ENCODE measurements at places on chromosomes 2 and 18.

DNA sequence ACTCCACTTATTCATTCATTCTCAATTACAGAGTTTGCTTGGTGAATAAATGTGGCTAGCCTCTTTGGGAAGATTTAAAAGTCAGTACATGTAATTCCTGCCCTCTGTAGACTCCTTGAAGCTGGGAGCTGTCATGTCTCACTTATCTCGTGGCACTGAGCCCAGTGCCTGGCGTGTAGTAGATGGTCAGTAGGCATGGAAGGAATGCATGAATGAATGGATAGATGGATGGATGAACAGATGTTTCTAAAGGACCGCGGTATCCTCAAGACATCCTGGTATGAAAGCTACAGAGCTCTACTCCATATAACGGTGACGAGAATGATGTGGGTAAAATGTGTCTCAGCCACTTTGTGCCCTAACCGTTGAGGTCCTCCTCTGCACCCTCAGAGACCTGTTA lies 83.0 kb downstream of the MARCO start:
- DNase-seq, result no peak

GRCh38 chr18:36376361-36376760 lies 78.8 kb downstream of the FHOD3 start:
- no peak for DNase-seq

DNA sequence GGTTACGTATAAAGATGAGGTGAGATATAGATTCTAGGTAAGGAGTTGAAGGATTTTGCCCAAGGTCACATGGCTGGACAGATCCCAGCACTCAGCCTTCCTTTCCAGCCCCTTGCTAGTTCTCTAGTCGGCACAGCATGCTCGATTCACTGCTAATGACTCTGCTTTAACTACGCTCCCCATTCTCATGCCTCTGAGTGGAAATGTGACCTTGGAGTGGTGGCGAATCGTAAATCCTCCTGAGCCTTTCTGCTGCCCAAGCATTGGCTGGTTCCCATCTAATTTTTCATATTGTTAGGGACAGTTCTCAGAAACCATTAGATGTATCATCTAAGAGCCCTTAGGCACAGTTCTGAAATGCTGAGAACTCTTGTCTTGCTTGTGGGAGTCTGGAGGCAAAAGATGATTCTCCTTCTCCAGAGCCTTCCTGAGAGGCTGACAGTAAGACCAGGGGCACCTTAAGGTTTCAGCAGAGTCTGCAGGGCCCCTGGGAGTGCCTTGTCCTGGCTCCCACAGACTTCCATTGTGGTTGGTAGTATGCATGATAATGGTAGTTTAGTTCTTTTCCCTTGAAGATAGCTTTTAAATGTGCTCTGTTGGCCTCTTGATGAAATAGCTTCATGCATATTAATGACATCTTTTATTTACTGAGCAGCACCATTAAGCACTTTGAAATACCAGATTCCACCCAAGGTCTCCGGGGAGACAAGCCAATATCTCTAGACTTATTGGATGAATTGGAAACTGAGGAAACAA lies 377.8 kb upstream of the SLC14A2 start:
- no peak for DNase-seq

GRCh38 chr2:219220652-219221402 lies 2.1 kb upstream of the ABCB6 start:
- no peak for DNase-seq

- DNase-seq, result no peak
Measured at GRCh38 chr2:24836706-24837105, 43.5 kb downstream of the CENPO start.

DNA sequence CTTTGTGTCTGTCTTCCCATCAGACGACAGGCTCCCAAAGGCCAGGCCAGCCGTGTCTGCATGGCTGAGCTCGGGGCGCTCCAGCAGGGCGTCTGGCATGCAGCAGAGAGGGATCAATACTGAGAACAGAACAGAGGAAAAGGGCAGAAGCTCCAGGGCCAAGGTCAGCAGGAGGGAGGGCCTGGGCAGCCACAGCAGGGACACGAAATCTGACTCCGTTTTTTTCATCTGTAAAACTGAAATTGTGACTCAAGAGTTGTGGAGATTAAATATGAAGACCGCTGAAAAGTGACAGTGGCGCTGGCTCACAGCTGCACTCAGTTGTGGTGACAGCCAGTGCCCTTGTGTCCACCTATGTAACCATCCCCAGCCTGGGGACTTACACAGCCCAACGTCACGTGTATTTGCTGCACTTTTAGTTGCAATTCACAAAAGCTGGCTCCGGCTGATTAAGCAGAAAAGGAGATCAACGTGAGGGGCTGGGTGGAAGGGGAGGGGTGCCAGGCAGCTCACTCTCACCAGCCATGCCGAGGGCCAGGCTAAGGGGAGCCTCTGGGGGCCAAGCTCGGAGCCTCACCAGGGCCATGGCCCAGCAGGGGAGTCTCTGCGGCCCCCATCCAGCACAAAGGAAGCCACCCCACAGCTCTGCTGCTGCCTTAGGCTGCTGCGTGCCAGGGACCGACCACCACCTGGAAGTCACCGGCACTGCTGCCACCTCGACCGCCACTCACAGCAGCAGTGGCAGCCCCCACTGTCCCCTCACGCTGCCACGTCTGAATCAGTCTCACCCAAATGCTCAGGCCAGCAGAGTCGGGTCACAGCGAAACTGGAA lies 74.7 kb downstream of the EIPR1 start:
- no peak for DNase-seq

DNA sequence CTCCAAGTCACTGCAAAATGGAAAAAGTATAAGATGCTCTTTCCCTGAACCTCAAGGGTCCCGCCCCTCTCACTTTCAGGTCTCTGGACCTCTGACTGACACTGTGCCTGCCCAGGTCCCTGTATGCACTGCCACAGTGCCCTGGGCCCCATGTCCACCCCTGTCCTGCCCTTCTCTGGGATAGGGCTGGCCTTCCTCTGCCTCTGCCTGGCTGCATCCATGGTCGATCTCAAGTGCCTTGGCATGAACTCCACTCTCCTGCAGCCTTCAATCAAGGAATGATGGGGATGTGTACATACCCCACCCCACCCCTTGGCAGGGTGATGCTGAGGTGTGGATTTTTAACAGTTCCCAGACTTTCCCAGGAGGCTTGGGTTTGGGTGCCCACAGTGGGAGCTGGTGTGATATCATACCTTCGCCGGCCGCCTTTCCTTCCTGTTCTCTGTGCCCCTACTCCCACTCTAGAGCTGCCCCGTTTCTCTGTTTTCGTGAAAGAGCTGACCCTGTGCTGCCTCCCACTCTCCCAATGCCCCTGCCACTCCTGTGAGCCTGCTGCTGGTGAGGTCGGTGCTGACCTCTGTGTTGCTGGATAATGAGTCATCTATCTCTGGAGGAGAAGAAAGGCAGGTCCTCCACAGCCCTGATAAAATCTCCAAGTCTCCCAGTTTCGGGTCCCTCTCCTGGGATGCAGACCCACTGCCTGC lies 18.9 kb downstream of the PTPN18 start:
- DNase-seq, result no peak

DNA sequence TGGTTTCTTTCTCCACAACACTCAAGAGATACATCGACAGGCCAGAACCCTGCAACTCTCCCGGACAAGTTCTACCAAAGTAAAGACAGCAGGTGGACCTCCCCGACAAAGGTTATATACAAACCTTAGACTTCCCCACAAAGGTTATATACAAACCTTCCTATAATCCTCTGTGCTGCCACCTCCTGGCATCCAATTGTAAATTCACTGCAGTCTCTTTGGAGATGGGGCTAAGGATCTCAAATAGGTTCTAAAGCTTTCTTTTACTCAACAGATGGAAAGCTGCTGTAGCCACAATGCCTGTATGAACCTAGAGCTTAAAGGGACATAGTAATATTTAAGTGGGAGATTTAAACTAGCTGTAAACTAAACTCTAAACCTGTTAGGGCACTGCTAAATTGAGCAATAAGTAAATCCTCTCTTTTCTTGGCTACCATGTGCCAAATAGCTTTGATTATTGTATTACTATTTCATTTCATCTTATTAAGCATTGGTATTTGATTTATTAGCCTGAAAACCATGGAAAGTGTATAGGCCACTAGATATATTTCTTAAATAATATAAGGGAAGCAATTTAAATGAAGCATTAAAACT lies 9.8 kb upstream of the MREG start:
- no peak for DNase-seq

- no peak for DNase-seq
Measured at GRCh38 chr18:70197844-70198243, 7.6 kb downstream of the RTTN start.

- DNase-seq, result no peak
Measured at GRCh38 chr2:36006444-36006843, 349.1 kb upstream of the CRIM1 start.

DNA sequence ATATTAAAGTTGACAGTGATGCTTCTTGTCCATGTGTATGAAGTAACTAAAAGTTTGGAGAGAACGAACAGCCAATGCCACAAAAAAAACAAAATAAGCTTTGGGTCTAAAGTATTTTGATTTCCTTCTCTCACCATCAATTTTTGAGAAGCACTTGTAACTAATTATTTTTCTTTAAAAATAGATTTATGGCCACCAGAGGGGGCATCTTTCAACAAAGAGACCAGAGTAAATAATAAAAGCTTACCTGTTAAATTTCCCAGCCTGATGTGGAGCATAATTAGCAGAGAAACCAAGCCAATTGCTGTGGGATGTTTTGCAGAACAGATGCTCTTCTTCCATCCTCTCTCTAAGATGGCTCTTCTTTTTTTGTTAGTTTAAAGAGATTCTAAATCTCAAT lies 29.0 kb downstream of the LINC00305 start:
- DNase-seq, result no peak

- DNase-seq, result no peak
Measured at GRCh38 chr2:236633219-236633570, 63.6 kb downstream of the ACKR3 start.

DNA sequence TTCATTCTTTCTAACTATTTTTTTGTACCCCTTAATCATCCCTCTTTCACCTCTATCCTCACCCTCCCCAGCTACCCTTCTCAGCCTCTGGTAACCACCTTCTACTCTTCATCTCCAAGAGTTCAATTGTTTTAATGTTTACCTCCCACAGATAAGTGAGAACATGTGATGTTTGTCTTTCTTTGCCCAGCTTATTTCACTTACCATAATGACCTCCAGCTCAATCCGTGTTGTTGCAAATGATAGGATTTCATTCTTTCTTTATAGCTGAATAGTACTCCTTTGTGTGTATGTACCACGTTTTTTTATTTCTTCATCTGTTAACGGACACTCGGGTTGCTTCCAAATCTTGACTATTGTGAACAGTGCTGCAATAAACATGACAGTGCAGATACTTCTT lies 22.1 kb upstream of the TMEM37 start:
- no peak for DNase-seq

- DNase-seq, result no peak
Measured at GRCh38 chr18:56278421-56279003, 359.9 kb downstream of the TXNL1 start.

GRCh38 chr2:230798769-230799399 lies 65.9 kb upstream of the ITM2C start:
- peak; percentile 78 for DNase-seq

DNA sequence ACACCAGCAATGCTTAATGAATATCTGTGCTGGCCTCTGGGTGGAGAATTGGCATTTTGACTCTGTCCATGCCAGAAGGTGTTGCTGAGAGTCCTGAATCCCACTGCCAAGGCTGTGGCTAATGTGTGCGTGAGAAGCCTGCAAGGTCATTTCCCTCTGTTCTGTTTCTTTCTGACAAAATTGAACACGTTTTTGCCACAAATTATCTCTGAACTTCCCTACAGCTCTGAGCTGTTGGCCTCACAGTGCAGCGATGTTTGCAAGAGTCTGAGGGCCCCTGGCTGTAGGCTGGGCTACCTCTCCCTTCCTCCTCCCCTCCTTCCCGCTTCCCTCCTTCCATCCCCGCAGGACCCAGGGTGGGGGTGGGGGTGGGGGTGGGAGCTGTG lies 154.1 kb upstream of the HS6ST1 start:
- no peak for DNase-seq

GRCh38 chr2:179250848-179251504 lies 13.7 kb downstream of the SESTD1 start:
- no peak for DNase-seq

DNA sequence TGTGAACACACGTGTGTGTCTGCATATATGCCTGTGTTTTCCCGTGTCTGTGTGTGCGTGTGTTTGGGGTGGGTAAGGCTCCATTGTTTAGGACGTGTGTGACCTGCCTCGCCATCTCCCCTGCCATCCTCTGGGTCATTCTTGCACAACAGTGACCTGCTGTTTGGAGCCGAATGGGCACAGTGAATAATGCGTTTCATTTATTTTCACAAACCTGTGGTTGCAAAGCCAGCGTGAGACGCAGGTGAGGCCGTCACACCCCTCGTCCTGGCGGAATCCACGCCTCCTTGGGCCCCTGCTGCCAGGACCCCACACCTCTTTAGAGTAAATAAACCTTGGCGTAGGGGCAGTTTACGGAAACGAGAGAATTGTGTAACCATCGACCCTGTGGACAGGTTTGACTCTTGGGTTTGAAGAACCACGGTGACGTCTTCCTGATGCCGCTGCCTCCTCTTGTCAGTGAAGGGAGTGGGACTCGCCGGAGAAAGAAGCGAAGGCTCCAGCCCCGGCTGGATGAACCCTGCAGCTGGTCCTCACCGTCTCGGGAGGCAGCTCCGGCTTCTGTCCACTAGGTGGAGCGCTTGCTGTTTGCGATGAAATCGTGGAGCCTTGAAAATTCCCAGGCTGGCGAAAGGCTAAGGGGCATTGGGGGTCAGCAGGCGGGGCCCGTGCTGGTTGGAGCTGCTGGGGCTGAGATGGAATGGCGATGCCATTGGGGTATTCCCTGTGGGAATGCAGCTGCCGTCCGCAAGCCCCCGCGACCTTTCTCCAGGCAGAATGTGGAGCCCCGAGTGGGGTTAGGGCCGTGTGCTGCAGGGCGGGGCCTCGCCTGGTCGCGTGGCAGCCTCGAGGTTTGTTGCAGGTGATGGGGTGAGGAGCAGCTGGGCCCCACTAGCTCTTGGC lies 81.1 kb downstream of the RTP5 start:
- DNase-seq, result peak; percentile 20

DNA sequence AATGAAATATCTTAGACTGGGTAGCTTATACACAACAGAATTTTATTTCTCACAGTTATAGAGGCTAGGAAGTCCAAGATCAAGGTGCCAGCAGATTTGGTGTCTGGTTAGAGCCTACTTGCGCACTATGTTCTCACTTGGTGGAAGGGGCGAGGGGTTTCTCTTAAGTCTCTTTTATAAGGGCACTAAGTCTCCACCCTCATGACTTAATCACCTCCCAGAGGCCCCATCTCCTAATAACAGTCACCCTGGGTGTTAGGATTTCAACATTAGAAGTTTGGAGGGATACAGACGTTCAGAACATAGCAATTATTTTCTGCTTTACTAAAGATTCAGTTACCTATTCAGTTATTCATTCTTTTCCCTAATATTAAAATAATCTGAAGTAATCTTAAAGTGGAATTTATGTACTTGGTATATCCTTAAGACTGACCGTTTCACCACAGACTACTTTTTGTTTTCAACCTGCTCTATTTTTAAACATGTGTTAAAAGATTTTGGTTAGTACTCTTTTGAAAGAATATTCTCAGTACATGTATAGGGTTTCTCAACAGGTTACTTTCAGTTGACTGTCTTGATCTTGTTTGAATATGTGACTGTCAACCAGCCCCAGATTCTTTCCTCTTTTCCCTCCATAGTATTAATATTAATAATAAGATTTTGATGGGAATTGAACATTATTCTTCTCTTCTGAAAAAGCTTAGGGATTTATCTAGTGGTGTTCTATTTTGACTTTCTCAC lies 130.0 kb downstream of the TAF4B start:
- no peak for DNase-seq
